Activated T-helper 1 cell treated with anti-CD3 and anti-CD28 coated beads, Interleukin-2, amount 50 U/mL, for 16 hours (primary cell): ENCODE measurements at places on chromosomes 4 and X.

GRCh38 chrX:307261-308111 is 11.1 kb downstream of the GTPBP6 start:
- DNase-seq = no peak

- no peak for DNase-seq
These were observed 40.3 kb downstream of the DMD start for GRCh38 chrX:33171041-33171440.

DNA sequence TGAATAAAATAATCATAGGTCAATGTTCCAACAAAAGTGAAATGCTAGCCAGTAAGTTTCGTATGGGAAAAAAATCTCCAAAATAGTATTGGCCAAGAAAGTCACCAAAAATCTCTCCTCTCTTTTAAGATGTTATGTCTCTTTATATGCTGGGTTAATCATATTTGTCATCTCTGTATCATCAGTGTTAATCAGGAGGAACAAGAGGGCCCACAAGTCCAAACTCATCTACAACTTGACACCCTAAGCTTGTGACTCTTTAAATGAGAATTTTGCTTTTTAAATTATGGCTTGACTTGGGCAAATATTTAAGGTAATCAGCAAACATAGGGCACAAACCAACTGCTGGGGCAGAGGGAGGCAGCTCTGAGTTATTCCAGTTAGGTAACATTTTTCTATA is 75.5 kb downstream of the AMMECR1 start:
- DNase-seq = no peak

DNA sequence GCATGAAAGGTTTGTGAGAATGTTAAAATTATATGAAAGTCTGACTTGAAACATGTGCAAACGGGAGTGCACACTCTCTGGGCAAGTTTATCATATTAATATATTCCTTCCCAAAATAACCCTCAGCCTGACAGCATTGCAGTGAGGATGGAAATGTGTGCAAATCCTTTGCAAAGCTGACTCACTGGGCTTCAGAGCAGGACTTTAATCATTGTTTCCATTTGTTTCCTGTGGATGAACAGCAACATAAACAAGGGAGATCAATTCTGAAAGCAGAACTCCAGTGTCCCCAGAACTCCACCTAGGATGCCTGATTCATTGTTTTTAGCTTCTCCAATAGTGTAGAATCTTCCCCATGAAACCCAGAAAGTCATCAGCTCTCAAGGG is 32.9 kb downstream of the SLC2A9 start:
- no peak for DNase-seq

- no peak for DNase-seq
These were observed 304.8 kb downstream of the QDPR start for GRCh38 chr4:17206829-17207801.

DNA sequence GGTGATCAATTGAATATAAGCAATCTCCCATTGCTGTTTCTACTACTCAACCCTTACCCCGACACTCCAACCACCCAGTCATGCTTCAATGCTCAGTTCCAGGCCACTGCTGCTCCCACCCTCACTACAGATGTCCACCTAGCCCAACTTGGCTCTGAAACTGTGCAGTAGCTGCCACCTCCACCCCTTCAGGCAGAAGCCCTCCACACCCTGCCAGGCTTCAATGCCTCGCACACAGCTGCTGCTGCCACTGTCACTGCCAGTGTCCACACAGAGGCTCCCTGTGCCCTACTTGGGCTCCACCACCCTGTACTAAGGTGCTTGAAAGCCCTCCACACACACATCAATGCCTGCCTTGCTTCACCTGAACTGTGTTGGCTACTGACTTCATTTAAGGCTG is 34.6 kb downstream of the LAMTOR3 start:
- no peak for DNase-seq

DNA sequence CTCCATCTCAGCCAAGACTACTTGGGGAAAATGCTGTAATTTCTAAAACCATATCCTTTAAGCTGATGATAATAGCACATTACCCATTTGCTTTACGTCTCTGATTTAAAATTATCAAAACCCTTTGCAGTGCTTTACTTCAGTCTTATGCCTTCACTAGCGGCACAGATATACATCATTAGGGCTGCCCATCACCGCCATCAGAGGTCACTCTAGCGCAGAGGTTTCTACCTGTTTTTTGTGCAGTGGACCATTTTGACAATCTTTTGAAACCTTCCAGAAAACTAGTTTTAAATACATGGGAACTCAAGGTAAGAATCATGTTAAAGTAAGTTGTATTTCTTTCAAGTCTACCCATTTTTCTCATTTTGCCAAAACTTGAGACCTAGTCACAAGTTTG is 592.5 kb downstream of the PPARGC1A start:
- DNase-seq = no peak

DNA sequence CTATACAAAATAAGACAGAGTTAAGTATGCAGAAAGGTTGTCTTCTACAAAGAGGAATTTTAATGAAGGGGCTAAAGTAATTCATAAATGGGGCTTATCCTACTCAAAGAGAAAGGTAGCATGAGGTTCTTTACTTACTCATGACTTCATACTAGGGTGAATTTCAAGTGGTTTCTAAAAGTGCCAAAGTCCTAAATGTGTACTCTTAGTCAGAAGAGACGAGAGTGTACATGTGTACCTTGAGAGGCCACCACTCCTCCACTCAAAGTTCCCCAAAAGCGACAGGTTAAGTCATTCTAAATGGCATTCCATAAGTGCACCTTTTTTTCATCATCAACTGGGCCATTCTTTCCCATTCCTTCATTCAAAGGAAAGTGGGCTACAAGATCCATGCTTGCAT is 21.9 kb downstream of the EDA2R start:
- no peak for DNase-seq

GRCh38 chr4:94653095-94653649 is 104.6 kb upstream of the BMPR1B start:
- DNase-seq = no peak

- no peak for DNase-seq
These were observed 90.4 kb downstream of the RASL11B start for GRCh38 chr4:52952540-52952939.

GRCh38 chr4:101175896-101176676 is 171.2 kb downstream of the PPP3CA start:
- DNase-seq = no peak

- no peak for DNase-seq
These were observed 868.5 kb upstream of the SLIT2 start for GRCh38 chr4:19382993-19383756.
